CD4-positive, alpha-beta T cell treated with Interleukin-10 for 1 hour (primary cell): ENCODE measurements at places on chromosomes 7 and 10.

DNA sequence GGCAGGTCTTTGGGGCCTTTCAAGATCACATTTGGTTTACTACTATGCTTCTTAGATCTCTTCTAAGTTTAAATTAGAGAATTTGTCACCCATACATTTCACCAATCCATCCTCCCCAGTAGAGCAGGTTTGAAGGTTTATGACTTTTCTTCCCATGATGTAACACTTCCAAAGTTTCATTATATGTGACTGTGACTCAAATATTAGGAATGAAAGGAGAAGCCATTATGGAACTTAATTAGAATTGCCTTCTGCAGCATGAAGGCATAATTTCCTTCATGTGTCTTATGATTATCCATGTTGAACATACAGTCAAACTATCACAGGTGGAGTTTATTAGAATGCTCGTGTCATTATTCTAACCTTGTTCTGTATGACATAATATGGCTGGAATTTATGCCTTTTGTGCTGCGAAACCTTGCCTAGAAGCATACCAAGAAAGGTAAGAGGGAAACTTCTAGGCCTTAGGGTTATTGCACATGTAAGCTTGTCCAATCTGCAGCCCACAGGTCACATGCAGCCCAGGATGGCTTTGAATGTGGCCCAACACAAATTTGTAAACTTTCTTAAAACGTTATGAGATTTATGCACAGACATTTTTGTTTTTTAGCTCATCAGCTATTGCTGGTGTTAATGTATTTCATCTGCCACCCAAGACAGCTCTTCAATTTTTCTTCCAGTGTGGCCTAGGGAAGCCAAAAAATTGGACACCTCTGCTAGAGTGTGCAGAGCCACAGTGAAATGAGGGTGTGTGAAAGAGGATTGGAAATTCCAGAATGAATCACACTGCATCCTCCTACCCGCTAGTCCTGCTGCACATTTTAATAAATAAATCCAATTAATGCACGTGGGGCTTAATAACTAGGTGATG, 133.6 kb downstream of the TMEM26 start:
- no peak for DNase-seq

GRCh38 chr7:107559864-107560263, 3.9 kb downstream of the COG5 start:
- no peak for DNase-seq

GRCh38 chr10:29658984-29659965, 24.5 kb upstream of the SVIL start:
- peak; percentile 84 for DNase-seq

- no peak for DNase-seq
Measured at GRCh38 chr7:138377306-138377705, 82.8 kb upstream of the TRIM24 start.

DNA sequence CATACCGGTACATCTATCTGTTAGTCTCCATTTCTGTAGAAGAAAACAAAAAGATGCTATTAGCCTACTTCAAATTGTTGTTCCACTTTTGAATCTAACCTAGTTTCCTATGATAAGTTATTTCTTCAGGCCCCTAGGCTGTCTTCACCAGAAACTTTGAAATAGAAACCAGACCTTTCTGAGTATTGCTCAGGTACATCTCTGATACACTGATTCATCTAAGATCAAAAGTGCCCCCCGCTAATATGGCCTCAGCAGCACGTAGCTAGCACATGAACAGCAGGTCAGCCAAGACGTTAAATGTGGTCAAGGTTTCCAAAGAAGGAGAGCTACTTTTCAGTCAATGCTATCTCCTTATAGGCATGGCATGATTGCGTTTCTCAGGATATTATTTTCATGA, 23.6 kb downstream of the CTAGE6 start:
- DNase-seq: no peak

DNA sequence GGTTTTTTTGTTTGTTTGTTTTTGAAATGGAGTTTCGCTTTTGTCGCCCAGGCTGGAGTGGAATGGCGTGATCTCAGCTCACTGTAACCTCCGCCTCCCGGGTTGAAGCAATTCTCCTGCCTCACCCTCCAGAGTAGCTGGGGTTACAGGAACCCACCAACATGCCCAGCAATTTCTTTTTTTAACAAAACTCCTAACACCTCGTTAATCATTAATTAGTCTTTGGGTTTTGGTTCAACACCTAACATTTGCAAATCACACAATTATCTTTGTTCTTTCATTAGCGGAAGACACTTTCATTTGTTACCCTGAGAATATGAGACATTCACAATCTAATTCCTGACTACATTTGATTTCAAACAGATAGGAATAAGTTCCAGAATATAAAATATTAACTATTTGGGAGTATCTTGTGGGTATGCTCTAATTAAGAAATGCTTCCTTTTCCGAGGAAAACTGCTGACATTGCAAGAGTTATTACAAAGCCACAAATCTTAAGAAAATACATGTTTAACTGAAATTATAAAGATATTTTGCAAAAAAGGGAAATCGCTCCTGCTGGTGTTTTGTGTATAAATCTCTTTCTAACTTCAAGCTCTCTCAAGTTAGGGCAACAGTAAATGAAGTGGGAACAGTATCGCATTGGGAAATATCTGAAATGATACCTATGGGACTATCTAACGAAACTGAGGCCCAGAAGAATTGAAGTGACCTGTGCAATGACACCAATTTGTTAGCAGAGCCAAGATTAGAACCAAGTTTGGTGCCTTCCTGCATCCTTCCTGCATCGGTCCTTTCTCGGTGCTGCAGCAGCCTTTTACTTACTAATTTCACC, 1.2 kb upstream of the LSM8 start:
- DNase-seq: no peak

DNA sequence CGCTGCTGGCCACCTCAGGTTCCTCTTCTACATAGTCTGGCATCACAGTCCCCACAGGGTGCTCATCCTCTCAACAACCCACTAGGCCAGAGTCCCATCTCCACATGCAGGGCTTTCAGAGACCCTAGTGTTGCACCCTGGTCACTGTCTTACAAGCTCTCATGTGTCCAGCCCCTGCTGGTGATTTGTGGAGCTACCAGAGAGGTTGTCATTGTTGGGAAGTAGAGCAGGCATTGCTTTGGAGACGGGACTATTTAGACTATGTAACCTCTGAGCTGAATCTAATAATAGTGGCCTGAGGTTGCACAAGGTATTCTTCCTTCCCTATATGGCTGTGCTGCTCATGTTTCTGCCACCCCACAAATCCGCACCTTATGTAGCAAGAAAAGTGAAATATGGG, 135.3 kb upstream of the VWC2 start:
- DNase-seq: no peak

DNA sequence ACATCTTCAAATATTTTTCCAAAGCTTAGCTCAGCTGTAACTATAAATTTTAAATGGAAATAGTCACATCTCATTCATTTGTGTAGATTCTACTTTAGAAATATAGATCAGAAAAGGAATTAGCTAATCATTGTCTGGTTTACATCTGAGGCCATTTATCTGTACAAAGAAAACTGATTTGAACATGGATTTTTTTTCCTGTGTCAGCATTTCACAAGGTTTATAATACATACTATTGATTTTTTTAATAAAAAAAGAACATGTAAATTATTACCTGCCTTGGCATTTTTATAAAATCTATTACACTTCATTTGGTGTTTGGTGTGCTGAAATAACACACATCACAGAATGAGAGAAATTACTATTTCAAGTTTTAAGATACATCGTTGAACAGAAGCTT, 3.5 kb upstream of the GPR37 start:
- no peak for DNase-seq
